Stimulated activated CD4-positive, alpha-beta T cell treated with anti-CD3 and anti-CD28 coated beads, TNF-alpha, amount 100 ng/mL, for 24 hours (primary cell): ENCODE measurements at places on chromosomes 16 and 17.

GRCh38 chr16:14109077-14109775, 38.1 kb downstream of the MRTFB start:
- no peak for DNase-seq

DNA sequence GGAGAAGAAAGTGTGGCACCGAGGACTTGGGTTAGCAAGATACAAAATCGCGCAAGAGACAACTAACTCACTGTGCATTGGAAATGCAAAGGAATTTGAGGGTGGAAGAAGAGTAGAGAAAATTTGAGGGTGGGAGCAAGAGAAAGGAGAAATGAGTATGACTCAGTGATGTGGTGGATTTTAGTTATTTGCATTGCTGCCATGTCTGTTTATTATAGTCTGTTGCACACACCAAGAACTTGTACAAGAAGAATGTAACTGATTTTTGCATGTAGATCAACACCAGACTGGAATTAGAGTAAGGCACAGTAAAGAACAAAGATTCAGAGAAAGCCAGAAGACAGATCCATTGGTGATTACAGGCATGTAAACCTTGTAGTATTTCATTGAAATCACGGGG, 71.6 kb upstream of the SMIM36 start:
- no peak for DNase-seq

DNA sequence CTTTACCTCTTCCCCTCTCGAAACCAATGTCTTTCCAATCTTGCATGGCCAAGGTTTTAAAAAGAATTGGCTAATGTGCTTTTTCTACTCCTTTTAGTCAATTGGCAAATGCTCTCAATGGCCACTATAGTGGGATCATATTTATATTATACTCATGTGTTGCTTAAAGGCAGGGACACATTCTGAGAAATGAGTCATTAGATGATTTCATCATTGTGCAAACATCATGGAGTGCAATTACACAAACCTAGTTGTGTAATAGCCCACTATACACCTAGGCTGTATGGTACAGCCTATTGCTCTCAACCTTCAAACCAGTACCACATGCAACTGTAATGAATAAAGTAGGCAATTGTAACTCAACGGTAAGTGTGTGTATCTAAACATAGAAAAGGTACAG, 180.9 kb downstream of the HS3ST3A1 start:
- DNase-seq = no peak

GRCh38 chr17:17757391-17757791, 76.1 kb downstream of the RAI1 start:
- DNase-seq = no peak

DNA sequence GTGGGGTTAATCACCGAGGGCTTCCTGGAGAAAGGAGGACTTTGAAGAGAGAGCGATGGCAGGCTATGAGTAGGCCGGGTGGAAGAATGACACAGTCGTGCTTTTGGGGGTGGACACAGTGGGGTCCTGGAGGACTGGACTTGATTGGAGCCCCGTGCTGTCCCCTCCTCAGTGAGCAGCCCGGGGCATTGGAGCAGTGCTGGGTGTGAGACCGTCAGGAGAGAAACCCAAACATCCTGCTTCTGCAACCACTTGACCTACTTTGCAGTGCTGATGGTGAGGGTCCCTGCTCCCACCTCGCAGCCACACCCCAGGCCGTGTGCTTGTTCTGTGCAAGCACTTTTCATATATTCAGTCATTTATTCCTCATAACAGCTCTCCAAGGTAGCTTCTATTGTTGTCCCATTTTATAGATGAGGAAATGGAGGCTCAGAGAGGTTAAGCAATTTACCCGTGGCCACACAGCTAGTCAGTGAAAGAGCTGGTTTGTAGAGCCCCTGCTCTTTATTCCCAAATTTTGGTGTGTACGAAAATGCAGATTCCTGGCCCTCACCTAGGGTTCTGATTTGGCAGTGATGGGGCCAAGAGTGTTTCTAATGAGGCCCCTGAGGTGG, 11.7 kb upstream of the ADGRG3 start:
- DNase-seq = no peak

DNA sequence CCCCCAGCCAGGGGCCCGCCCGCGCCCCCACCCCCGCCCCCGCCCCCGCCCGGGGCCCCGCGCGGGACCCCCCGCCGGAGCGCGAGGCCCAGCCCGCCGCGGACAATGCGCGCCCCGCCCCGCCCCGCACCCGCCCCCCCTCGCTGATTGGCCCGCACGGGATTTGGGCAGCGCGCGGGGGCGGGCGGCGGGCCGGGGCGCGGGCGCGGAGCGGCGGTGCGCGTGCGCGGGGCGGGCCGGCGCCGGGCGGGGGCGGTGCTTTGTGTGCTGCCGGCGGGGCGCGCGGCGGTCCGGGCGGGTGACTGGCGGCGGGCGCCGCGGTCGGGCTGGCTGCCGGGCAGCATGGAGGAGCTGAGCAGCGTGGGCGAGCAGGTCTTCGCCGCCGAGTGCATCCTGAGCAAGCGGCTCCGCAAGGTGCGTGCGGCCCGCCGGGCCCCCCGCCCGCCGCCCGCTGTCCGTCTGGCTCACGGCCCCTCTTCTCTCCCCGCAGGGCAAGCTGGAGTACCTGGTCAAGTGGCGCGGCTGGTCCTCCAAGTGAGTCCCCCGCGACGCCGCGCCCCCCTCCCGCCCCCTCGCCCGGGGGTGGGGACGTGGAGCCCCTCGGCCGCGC, at the start of gene CBX2:
TSS of gene CBX2 (plus strand) at position 255 of the 610 bp plus-strand sequence. CDS start at position 343, 88 bp downstream.
- DNase-seq = peak; percentile 53

GRCh38 chr16:21986692-21987246, 14.1 kb downstream of the PDZD9 start:
- DNase-seq = no peak

DNA sequence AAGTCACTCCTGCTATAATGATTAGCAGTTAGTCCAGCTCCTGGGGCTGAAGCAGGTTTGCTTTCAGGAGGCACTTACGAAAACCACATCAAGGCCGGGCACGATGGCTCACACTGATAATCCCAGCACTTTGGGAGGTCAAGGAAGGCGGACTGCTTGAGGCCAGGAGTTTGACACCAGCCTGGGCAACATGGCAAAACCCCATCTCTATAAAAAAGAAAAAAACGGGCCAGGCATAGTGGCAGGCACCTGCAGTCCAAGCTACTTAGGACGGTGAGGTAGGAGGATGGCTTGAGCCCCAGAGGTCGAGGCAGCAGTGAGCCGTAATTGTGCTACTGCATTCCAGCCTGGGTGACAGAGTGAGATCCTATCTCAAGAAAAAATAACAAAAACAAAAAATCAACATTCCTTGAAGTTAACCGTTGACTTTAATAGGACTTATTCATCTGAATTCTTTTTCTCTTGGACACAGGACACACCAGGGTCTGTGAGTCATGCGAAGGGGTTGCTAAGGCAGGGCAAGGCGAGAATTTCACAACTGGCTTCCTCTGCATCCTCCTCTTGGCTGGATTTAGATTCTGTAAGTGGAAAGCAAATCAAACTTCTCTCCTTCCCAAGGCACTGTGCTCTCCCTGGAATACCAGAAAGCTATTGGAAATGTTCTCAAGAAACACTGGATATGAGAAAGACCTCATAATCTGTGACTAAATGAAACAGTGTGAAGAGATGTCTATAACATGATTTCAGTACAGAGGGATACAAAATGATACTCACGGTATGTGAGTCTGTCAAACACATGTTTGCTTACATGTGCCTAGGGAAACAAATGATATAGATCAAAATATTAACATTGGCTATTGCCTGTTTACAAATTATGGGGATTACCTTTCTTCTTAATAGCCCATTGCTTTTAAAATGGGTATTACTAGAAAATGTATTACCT, 99.5 kb downstream of the SYCE1L start:
- no peak for DNase-seq

- no peak for DNase-seq
Measured at GRCh38 chr17:82008258-82008940, 14.3 kb downstream of the CENPX start.

DNA sequence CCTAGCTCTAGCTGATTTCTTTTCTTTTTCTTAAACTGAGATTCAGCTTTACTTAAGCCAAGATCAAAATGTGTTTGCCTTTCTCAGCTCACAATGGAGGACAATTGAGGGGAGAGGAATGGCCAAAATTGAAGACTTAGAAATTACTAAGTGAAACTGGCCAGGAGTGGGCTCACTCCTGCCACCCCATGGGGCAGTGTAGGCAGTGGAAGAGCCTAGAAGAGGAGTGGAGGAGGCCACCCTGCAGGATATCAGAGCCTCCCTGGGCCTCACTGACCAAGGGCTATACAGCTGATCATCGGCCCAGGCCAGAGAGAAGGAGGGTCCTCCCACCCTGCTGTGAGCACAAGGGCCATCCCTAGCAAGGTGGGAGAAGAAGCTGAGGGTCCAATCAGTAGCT, 119.8 kb downstream of the CCT6B start:
- no peak for DNase-seq

GRCh38 chr16:9197957-9198661, 106.7 kb downstream of the HAPSTR1 start:
- no peak for DNase-seq

DNA sequence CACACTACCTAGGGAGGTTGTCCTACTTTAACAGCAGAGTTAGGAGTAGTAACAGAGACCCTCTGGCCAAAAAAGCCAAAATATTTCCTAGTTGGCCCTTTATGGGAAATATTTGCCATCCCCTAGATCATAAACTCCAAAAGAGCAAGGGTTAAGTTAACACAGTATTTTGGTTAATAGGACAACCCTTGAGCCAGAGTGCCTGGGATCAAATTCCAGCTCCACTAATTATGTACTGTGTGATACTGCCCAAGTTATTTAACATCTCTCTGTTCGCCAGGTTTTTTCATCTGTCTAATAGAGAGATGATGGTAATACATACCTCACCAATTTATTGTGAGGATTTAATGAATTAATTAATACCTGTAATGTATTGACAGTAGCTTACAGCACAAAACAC, 767.4 kb downstream of the KCNJ2 start:
- DNase-seq = no peak

- peak; percentile 5 for DNase-seq
Measured at GRCh38 chr16:80084614-80085013, 456.2 kb upstream of the DYNLRB2 start.

GRCh38 chr16:53937161-53937880, 233.4 kb downstream of the FTO start:
- DNase-seq = no peak

DNA sequence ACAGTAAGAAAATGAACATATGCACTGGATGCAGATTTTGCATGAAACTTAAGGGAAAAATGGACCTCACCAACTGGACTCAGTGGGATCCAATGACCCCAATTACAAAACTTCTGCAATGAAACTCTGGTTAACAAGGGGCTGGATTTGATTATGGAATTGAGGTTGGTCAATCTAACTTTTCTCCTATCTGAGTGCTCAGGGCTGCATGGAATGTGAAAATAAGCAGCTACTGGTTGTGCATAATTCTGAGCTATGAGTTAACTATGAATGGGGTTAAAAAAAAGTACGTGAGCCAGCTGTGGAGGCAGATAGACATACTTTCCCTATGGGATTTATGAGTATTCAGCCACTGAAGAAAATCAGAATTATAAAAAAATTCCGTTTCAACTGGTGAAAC, 9.2 kb downstream of the FAM20A start:
- DNase-seq = no peak

DNA sequence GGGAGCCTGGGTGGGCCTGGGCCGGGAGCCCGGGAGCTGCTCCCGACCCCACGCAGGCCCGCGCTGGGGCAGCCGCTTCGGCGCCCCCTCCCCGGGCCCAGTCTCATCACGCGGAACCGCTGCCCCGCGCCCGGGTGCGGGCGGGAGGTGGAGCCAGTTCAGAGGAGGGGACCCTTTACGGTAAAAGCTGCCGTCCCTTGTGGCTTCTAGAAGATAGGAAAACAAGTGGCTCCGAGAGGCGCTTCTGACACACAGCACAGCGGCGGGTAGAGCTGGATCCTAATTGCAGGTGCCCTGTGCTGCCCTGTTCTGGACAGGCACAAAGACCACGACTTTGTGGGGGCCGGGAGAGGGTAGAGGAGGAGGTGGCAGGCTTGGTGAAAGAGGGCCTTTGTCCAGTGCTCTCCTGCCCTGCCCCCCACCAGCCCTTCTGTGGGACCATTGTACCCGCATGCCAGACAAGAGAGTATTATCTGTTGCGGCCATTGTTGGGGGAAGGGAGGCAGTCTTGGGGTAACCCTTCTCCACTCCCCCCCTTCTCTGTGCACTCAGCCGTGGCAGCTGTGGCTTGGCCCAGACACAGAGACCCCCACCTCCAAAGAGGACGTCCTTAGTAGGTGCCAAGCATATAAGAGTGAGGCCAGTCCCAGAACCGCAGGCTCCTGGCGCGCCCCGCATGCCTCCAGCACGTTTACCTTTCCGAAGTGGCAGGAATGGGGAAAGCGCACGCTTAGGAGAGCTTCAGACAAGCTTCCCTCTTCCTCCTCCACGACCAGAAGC, 736 bp downstream of the CNP start:
- DNase-seq = peak; percentile 9

DNA sequence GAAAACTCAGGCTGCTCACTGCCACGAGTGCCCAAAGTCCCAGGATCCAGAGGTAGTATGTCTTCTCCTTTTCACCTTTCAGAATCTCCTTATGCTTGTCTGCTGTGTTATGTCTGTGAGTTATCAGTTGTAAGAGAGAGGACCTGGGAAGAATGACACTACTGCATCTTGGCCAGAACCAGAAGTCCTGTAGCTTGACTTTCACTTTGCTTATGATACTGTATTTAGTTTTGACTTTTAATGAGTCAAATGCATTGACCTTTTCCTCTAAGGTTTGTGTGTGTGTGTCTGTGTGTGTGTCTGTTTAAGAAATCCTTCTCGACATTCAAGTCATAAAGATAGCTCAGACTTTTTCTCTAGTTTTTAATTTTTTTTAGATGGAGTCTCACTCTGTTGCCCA, 43.4 kb downstream of the BMERB1 start:
- no peak for DNase-seq

DNA sequence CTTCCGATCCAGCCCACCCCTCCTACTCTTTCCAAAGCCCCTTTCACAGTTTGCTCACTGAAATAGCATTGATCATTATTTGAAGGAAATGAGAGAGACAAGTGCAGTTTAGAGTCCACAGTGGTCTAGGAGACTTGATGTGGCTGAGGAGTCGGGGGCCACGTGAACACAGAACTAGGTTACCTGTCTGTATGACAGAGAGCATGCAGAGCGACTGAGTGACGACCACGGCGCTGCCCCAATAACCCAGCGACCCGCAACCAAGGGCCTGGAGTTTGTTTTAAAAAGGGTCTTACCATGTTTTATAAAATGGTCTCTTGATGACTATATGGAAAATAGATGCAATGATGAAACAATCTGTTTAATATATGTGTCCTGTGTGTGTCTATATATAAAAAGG, 39.5 kb downstream of the NDEL1 start:
- DNase-seq = no peak

- DNase-seq = no peak
Measured at GRCh38 chr17:74768069-74768762, 7.9 kb downstream of the NAT9 start.
